ENCODE measurements at places on chromosomes 5 and 9.

DNA sequence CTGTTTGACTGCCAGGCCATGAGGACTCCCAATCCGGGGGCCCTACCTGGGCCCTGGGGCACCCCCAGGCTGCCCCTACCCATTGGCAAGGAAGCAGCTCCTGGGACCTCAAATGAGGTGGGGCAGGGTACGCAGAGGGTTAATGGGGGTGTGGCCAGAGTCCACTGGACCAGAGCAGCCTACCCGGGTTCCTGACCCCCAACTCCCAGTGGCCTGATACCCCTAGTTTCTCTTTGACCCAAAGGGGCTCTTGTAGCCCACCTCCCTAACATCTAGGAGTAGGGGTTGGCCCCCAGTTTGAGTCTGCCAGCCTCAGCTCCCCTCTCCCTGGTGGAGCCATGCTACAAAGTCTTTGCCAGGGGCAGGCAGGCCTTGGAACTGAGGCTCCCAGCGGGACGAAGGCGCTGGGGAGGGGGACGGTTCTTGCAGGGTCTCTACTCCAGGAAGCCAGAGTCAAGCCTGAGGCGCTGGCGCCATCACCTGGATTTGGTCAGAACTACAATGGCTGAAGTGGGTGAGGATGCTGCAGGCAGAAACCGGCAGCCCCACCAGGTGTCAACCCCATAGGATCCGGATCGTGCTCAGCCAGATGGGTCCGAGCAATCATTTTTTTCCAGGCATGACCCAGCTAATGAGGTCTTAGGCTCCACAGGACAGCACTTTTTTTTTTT, 8.4 kb upstream of the CERCAM start:
- DNase-seq: no peak

GRCh38 chr9:23717505-23717904, 108.5 kb downstream of the ELAVL2 start:
- DNase-seq: peak; percentile 68

- DNase-seq: no peak
Observed at GRCh38 chr9:131739959-131740648, at the start of gene RAPGEF1. Gene RAPGEF1, minus strand, starts transcription at chr9:131740076. Its CDS starts 246 bp downstream, at chr9:131739830.

DNA sequence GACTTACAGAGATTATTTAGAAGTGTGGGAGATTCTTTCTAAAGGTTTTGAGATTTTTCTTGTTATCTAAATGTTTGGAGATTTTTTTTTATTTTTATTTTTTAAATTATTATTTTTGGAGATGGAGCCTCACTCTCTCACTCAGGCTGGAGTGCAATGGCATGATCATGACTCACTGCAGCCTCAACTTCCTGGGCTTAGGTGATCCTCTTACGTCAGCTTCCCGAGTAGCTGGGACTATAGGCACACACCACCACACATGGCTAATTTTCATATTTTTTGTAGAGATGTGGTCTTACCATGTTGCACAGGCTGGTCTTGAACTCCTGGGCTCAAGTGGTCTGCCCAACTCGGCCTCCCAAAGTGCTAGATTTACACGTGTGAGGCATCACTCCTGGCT, 694.5 kb downstream of the TLE1 start:
- no peak for DNase-seq

DNA sequence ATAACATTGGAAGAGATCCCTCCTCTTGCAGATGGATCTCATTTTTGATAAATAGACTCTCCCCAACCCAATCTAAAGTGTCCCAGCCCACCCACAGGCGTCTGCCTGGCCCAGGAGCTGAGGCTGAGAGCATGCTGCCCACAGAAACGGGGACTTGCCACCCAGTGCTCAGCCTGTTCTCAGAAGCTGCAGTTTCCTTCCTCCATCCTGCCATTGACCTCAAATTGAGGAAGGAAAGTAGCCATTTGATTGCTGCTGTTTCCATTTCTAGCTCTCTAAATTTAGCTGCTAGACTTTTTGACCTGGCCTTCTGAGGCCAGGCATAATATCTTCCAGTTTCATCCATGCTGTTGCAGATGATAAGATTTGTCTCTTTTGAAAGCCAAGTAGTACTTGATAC, 31.1 kb upstream of the FRMD3 start:
- DNase-seq: no peak

DNA sequence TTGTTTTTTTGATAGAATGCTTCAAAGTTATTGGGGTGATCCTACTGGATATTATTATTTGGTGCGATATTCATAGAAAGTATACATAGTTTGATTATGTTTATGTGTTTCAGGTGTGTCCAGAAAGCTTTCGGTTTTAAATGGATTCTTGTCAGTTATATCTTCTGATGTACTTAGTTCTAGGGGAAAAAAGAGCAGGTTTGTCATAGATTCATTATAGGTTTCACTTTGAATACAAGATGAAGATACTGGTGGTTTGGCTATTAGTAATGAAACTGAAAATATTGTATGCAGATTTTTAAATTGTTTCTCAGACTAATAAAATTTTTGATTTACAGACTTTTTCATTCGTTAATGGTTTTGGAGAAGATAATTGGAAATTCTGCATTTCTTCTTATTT, 98.9 kb downstream of the MAN2A1 start:
- DNase-seq: no peak

DNA sequence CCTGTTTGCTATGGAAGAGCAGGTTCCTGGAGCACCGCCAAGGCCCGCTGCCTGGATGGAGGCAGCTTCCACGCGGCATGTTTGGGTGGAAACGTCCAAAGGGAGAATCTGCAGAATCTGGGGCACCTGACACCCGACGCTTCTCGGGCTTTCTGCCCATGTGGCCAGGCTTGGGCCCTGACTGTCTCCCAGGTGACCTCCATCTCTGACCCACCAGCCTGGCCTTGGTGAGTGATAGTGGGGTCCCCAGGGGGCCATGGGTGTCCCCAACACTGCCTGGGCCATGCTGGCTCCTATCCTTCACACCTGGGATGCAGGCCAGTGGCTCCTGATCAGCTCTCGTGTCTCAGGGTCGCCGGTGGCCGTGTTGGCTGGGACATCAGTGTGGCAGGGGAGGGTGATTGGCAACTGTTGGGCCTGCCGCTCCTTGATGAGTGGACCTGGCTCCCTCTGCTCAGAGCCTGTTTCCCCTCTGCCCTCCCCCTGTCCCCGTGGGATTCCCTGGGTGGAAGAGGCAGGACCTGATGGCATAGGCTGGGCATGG, 34.0 kb downstream of the GLT6D1 start:
- DNase-seq: no peak

GRCh38 chr9:79574781-79575180, 3.0 kb downstream of the TLE4 start:
- no peak for DNase-seq

DNA sequence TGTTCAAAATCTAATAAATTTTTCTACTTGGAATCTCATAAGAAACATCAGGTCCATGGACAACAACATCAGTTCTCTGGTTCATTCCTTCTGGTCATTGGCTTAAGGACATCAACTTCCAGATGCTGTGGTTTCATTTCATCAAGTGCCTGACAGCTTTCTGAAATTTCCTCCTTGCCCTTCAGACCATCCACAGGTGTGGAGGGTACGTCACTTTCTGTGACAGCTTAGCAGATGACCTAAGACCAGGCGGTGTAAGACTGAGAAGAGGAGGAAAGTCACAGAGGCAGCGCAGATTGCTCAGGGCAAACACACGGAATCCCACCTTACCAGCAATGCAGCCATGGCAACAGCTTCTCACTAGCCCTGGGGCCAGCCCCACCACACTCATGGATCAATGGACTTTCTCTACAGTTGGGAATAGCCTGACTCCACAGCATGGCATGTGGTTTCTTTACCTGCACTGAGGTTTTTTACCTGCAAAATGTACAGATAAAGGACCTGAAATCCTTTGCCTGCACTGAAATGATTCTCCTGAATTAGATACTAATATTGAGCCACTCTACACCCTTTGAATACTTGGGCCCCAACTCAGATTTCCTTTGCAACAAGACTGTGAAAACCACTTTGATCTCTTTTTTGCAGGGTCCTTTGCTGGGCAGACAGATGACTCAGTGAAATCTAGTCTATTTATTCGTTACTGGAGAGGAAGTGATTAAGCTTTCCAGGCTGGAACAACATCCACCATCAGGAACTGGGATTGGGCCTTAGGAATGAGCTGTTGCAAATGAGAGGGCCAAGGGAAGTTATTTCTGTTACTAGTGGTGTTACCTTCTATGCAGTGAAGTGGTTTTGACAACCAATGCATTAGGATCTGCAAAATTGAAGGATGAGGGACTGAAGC, 26.9 kb downstream of the TICAM2 start:
- no peak for DNase-seq

DNA sequence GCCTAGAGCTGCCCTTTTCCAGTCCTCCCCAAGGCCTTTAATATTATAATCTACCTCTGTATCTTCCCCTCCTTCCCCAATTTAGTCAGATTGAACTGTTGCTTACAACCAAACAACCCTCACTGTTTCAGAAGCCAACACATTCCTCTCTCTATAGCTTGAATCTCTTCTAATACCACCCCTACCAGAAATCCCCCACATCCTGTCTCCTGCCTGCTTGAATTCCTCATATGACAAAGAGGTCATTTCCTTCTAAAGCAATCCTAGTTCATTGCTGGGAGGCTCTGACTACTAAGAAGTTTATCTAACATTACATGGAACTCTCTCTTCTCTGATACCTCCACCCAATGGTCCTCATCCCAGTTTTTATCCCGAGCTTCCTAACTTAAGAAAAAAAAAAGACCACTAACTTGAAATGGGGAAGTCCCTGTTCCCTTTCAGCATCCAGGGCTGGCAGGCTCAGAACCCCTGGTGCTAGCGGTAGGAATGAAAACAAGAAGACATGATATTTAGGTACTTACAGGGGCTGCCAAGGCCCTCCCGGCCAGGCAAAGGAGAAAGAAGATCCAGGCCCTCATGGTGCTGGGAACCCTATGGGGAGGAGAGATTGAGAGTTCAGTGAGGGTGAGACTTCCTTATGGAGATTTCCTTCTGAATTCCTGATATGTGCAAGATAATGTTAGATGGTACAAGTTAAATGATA, 11.0 kb downstream of the SPARC start:
- no peak for DNase-seq

DNA sequence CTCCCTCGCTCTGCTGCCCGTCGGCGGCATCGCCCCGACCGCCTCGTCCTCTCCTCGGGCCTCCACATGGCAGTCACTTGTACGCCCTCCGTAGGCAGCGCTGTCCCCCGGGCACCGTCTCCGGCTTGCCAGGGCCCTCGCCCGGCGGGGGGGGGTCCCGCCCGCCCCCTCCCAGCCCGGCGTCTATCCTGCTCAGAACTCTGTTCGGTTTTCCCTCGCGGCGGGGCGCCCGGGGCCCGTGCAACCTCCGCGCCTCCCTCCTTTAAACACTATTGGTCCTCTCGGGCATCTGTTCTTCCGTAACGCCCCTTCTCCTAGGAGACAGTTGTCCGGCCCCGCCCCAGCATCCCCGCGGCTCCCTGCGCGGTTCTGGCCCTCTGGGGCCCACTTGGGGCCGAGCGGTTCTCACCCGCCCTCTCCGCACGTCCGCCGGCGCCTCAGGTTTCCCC, 831 bp downstream of the ODF2 start:
- DNase-seq: no peak

DNA sequence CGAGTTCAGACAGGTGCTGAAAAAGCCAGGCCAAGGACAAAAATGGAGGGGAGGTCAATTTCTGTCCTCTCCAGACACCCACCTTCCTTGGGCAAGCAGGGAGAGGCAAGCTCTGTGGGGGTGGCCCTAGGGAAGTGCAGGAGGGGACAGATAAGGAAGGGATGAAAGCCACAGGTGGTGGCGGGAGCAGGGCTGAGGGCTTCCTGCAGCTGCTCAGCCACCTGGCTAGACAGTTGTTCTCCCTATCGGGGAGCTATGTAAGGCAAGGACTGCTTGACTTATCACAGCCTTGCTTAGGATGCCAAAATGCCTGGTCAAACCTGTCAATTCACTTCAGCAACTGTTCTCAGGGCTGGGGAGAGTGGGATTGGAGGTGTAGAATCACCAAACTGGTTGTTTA, 266.1 kb downstream of the ZSWIM6 start:
- no peak for DNase-seq

- DNase-seq: no peak
Observed at GRCh38 chr5:167982-168660, 23.2 kb upstream of the LRRC14B start.

DNA sequence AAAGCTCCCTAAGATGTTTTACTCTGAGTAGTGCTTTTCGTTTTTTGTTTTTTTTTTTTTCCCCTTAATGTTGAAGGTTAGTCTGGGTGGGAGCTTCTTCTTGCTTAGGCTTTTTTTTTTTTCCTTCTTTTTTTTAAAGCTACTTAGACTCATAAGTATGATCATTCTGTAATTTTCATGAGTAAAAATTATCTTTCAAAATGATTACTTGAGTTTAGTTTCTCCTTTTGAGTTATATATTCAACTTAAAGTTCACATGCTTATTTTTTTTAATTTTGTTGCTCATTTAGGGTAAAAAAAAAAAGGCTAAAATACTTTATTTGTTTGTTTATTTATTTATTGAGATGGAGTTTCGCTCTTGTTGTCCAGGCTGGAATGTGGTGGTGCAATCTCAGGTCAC, 2.9 kb downstream of the RBM27 start:
- DNase-seq: no peak

GRCh38 chr5:178839319-178839704, 20.4 kb upstream of the ZNF354B start:
- DNase-seq: no peak

- no peak for DNase-seq
Observed at GRCh38 chr5:76145945-76146344, 62.8 kb downstream of the SV2C start.

- DNase-seq: no peak
Observed at GRCh38 chr5:116814626-116815385, 240.2 kb upstream of the SEMA6A start.

- DNase-seq: no peak
Observed at GRCh38 chr9:128419061-128419925, 1.4 kb upstream of the CERCAM start.

DNA sequence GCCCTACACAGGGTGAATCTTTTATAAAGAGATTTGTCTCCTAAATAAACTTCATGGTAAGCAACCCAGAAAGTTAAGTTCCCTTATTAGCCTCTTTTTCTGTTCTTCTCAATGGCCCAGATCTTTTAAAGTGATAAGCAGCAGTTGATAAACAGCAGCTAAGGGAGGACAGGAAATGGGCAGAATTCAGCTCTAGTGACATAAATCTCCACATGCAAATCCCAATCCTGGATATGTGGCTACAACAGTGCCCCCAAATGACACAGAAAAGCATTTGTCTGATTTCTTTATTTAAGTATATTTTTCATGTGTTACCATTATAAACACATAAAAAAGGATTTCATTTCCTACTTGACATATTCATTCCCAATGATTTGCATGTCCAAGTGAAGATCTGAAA, 199.0 kb downstream of the DTWD2 start:
- DNase-seq: no peak

GRCh38 chr5:33046091-33046490, 335.0 kb downstream of the NPR3 start:
- no peak for DNase-seq

GRCh38 chr9:99825172-99826046, 3.7 kb downstream of the NR4A3 start:
- DNase-seq: no peak

GRCh38 chr9:79224672-79225433, 346.9 kb upstream of the TLE4 start:
- no peak for DNase-seq

DNA sequence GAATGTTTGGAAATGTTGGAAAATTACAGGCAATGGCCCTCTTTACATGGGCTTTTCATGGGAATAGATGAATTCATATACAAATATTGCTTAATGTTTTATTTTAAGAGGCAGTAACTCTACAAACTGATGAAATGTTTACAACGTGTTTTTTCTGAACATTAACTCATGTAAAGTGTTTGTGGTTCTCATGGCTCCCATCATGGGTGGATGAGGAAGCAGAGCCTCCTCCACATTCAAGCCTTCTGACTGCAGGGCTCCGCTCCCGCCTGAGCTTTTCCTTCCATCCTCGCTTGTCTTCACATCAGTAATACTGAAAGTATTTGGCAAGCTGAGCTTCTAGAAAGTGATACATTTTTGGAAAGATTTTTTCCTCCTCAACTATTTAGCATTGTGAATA, 204.2 kb downstream of the ARHGAP26 start:
- no peak for DNase-seq

Data from NCI-H187 treated with DMSO at 0.1 percent for 48 hours (cell line).